ENCODE measurements at places on chromosomes 11 and 22. TPM values are rescaled to one million over a fixed set of nuclear protein-coding genes. Genes with fewer than 3 reads are reported as not detected.

APOC3 gene
- total RNA-seq = not detected

ADM2 gene
- total RNA-seq = 0.05 TPM

TRIM6 gene
- 24.1 TPM for total RNA-seq

NXPE4 gene
- not detected for total RNA-seq

MS4A4E gene
- total RNA-seq = not detected

DNA sequence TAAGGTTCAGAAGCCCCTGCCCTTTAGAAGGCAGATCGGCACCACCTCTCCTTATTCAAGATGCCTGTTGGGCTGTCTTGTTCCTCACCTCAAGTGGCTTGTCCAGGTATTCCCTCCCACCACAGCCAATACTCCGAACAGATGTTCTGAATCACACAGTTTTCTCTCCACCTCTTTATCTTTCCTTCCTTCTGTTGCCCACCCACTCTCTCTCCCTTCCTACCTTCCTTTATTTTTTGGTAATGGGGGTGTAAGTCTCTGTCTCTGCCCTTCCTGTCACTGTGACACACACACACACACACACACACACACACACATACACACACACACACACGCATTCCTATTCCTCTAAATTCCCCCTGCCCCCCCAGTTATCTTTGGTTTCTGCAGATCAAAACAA, 8.4 kb downstream of the BEST1 start:
- no peak overlapping the region for H3K27ac ChIP-seq
- H3K27me3 ChIP-seq = no peaks in the 10 kb centered on the region
- peaks cover 4% of the 10 kb centered on the region for H3K4me1 ChIP-seq
- peaks cover 18% of the 10 kb centered on the region for H3K36me3 ChIP-seq
- no peak for DNase-seq

GRCh38 chr11:83687787-83688186, 401.6 kb upstream of the CCDC90B start:
- H3K27me3 ChIP-seq = no peaks in the 10 kb centered on the region
- H3K4me1 ChIP-seq = no peaks in the 10 kb centered on the region
- H3K36me3 ChIP-seq = no peaks in the 10 kb centered on the region
- H3K27ac ChIP-seq = no peak overlapping the region
- H3K4me3 ChIP-seq = no peak overlapping the region
- no peak for DNase-seq

GRCh38 chr11:75784085-75784478, 15.5 kb downstream of the DGAT2 start:
- no peak overlapping the region for H3K4me3 ChIP-seq
- DNase-seq = no peak

DNA sequence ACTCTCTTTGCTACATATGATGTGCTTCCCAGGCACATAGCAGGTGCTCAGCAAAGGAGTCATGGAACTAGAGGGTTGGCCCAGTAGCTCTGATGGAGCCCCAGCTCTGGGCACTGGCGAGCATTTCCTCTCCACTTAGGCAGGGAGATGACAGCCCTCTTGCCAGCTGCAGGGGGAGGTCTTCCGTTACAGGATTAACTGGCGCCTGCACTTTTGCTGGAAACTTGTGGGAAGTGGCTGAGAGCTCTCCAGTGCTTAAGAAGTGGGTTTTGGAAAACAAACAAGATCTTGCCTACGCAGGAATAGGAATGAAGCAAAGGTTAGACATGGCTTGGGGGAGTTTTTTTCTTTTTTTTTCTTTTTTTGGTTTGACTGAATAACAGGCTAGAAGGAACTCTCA, 75.5 kb downstream of the MICAL2 start:
- DNase-seq = peak; percentile 66
- peak overlapping the region; percentile 65 for H3K27ac ChIP-seq
- no peaks in the 10 kb centered on the region for H3K27me3 ChIP-seq
- no peak overlapping the region for H3K4me3 ChIP-seq
- H3K4me1 ChIP-seq = peaks cover 83% of the 10 kb centered on the region
- H3K36me3 ChIP-seq = peaks cover 9% of the 10 kb centered on the region

DNA sequence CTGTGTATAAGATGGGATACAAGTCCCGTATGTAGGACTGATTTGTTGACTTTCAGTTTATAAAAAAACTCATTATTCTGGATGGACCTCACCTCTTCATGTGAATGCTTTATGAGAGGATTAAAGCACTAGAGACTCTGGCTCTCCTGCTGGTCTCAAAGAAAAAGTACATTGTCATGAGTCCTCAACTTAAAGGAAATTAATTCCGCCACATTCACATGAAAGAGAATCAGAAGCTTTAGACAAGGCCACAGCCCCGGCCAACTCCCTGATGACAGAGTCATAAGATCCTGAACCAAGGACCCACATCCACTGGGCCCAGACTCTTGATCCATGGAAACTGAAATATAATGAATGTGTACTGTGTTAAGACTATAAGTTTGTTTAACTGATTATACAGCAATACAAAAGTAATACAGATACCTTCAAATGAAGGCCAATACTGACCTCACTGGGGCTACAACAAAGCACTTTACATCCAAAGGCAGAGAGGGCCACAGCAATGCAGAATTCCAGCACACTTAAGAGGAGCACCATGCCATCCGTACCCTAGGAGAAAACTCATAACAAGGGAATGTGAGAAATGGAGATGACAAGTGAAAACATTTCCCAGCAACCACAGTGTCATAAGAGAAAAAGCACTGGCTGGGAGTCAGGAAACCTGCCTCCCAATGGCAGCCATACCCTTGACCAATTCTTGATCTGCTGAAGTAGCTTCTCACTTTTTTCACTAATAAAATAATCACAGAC, 25.4 kb upstream of the MS4A6A start:
- no peak overlapping the region for H3K4me3 ChIP-seq
- H3K27ac ChIP-seq = no peak overlapping the region
- no peaks in the 10 kb centered on the region for H3K36me3 ChIP-seq

DNA sequence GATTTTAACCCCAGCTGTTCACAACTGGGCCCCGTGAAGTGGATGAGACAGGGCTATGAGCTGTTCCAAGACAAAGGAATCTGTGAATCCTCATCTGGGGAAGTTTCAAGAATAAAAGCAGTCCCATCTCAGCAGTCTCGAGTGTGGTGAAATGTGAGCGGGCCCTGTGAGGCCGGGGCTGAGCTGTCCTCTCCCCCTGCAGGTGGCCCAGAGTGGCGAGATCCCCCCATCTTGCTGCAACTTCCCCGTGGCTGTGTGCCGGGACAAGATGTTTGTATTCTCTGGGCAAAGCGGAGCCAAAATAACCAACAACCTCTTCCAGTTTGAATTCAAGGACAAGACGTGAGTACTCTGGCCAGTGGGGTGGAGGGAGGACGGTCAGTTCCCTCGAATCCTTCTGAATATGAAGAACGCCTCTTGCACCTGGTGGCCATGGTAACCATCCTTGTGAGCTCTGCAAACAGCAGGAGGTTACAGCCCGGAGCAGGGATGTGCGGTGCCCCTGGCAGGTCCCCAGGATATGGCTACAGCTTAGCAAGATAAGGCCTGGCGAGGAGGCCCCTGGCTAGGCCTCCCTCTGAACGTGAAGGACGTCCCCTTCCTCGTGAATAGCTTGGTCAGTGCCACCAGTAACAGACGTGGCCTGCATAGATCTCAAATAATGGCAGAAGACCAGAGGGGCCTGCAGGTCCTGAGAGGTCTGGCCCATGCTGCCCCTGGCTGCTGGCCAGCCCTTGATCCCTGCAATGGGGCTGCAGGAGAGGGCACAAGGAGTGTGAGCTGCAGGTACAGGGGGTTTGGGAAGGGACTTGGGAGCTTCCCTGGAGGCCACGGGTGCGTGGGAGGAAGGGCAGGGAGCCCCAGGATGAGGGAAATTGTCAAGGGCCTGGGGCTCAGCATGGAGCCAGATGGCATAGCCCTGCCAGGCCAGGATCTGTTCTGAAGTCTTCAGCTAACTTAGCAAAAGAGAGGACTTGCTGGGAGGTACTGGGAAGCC, 8.4 kb downstream of the LZTR1 start:
- DNase-seq = no peak
- no peak overlapping the region for H3K4me3 ChIP-seq
- H3K36me3 ChIP-seq = peaks cover 56% of the 10 kb centered on the region
- no peak overlapping the region for H3K27ac ChIP-seq
- H3K4me1 ChIP-seq = no peaks in the 10 kb centered on the region
- H3K27me3 ChIP-seq = no peaks in the 10 kb centered on the region

DNA sequence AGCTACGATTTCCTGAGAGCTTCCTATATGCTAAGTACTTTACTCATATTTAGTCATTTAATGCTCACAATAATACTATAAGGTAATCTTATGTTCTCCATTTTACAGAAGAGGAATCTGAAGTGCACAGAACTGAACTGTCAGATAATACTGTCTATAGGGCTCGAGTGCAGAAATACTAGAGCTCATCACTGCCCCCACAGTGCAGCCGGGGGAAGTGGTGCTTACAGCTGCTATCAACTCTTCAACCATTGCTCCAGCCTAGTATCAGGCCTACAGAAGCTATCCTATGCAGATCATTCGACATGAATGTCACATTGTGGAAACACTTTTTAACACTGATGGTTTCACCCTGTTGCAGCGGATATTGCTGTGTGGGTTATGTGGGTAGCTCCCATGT, 929.9 kb downstream of the NTM start:
- no peak overlapping the region for H3K27ac ChIP-seq
- H3K4me3 ChIP-seq = no peak overlapping the region
- no peaks in the 10 kb centered on the region for H3K27me3 ChIP-seq
- H3K4me1 ChIP-seq = no peaks in the 10 kb centered on the region
- H3K36me3 ChIP-seq = no peaks in the 10 kb centered on the region

- H3K4me1 ChIP-seq = no peaks in the 10 kb centered on the region
- no peak overlapping the region for H3K4me3 ChIP-seq
- no peaks in the 10 kb centered on the region for H3K36me3 ChIP-seq
- DNase-seq = no peak
Observed at GRCh38 chr11:132858223-132858622, 674.1 kb downstream of the OPCML start.

GRCh38 chr11:59413646-59414045, 12.6 kb downstream of the OR5A2 start:
- H3K36me3 ChIP-seq = no peaks in the 10 kb centered on the region
- H3K27ac ChIP-seq = no peak overlapping the region
- 0 out of 2 replicates have a peak, but pooled peaks cover 6% of the 10 kb centered on the region for H3K27me3 ChIP-seq
- no peak overlapping the region for H3K4me3 ChIP-seq
- DNase-seq = no peak
- no peaks in the 10 kb centered on the region for H3K4me1 ChIP-seq

DNA sequence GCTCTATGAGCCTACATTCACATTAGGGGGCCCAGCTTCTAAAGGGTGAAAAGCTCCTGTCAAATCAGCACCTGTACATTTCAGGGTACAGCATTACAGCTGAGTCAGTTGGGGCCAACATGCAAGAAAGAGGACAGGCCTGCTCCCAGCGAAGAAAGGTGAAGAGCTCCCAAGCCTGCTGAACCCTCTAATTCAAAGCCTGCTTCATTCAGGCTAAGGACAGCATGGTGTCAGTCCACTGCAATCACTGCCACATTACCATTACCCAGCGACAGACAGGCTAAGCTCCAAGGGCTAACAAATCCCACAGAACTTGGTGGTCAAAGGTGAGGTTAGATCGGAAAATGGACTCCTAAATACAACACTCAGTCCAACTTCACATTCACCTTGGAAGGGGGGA, 65.4 kb upstream of the CHRM4 start:
- H3K27me3 ChIP-seq = no peaks in the 10 kb centered on the region
- H3K4me1 ChIP-seq = peaks cover 16% of the 10 kb centered on the region
- no peak for DNase-seq
- H3K36me3 ChIP-seq = no peaks in the 10 kb centered on the region
- no peak overlapping the region for H3K27ac ChIP-seq
- no peak overlapping the region for H3K4me3 ChIP-seq
